CD4-positive, alpha-beta T cell treated with Interleukin-12 subunit alpha and Interleukin-12 subunit beta, for 1 hour (primary cell): ENCODE measurements at places on chromosomes 1 and 21.

DNA sequence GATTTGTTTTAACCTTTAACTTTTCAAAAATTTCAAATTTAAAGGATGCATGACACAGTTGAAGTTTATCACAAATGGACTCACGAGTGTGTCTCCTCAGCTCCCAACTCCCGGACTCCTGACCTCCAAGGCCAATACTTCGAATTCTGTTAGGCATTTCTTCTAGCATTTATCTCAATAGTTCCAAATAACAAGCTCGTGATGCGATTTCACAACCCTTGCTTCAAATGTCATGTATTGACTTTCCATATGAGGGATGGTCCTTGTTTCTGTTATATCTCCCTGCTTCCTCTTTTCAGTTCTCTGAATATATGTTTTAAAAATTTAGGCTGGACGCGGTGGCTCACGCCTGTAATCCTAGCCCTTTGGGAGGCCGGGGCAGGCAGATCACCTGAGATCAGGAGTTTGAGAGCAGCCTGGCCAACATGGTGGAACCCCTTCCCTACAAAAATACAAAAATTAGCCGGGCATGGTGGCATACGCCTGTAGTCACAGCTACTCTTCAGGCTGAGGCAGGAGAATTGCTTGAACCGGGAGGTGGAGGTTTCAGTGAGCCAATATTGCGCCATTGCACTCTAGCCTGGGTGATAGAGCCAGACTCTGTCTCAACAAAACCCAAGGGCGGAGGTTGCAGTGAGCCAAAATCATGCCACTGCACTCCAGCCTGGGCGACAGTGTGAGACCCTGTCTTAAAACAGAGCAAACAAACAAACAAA, 52.0 kb upstream of the TINAGL1 start:
- DNase-seq: no peak

DNA sequence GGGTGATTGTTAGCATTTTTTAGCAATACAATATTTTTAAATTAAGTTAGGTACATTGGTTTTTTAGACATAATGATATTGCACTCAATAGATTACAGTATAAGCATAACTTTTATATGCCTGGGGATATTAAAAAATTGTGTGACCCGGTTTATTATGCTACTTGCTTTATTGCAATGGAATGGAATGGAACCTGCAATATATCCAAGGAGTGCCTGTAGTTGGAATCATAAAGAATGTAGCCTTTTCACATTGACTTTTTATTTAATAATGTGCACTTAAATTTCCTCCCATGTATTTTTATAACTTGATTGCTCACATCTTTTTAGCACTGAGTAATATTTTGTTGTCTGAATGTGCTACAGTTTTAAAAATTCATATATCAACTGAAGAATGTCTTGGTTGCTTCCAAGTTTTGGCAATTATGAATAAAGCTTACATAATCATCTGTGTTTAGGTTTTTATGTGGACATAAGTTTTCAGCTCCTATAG, 49.2 kb downstream of the CAMSAP2 start:
- no peak for DNase-seq

DNA sequence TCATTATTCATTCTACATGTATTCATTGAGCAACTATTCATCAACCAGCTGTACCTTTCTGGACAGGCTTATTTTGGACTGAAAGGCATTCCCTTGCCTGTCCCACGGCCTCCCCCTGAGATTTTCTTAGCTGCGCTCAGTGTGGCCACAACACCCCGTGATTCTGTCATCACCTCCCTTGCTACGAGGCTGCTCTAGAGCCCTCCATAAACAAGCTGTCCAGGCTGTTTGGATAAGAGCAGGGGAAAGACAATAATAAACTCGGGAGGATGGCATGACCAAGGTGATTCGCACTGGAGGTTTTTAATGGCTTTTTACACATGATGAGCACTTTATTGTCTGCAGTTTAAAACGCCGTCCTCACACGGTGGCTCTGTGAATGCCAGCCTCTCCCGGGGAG, 139.7 kb downstream of the ROR1 start:
- DNase-seq: no peak

- DNase-seq: no peak
These were observed 50.0 kb upstream of the TARDBP start for GRCh38 chr1:10962483-10962882.

GRCh38 chr1:22687191-22687590, 23.4 kb upstream of the EPHB2 start:
- DNase-seq: no peak
